Fibroblast of skin of scalp (primary cell): ENCODE measurements at places on chromosomes 7 and 10.

- DNase-seq = no peak
Observed at GRCh38 chr10:53260213-53260612, 487.6 kb upstream of the MBL2 start.

DNA sequence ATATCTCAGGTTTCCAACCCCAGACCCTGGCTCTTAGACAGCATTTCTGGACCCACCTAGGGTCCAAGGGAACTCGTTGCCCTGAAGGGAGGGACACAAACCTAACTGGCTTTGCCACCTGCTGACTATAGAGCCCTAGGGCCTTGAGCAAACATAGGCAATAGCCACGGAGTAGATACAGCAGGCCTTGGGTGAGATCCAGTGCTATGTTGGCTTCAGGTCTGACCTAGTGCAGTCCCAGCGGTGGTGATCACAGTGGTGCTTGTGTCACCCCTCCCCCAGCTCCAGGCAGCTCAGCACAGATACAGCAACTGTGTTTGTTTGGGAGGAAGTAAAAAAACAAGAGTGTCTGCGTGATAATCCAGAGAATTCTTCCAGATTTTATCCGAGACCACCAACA, 9.7 kb upstream of the TNKS2 start:
- no peak for DNase-seq

DNA sequence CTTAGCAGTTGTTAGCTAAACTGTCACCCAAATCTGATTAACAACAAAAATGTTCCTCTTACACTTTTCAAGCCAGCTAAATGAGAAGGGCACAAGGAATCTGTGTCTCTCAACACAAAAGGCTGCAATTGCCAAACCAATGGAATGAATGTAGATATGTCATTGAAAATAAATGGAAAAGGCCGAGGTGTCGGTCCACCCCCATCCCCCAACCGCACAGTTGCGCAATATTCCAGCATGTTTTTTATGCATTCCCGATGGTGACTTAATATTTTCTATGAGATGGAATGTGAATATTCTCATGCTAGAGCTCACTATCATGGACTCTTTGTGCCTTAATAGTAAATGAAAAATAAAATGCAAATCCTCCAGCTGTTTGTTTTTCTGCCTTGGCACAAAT, 181.6 kb upstream of the LRGUK start:
- DNase-seq = peak; percentile 50

GRCh38 chr10:79331709-79332108, 15.6 kb upstream of the PPIF start:
- DNase-seq = peak; percentile 96

- no peak for DNase-seq
Observed at GRCh38 chr10:118980135-118980865, 49.2 kb upstream of the NANOS1 start.

- DNase-seq = no peak
Observed at GRCh38 chr7:3911685-3912084, 610.6 kb downstream of the SDK1 start.

- no peak for DNase-seq
Observed at GRCh38 chr7:41252957-41253356, 449.9 kb downstream of the INHBA start.

DNA sequence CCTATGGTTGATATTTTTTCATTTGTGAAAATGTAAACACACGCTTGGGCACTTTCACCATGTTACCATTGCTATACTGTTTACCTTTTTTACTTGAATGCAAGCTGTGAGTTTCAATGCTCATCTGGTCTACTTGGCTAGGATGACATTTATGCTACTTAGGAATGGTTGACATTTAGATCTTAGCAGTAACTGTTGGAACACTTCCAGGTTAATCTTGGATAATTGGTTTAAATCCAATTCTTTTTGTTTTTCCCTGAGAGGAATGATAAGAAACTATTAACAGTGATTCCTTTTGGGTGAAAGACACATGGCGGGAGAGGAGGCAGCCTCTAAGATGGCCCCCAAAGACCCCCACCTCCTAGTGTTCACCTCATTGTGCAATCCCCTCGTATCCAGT, 51.4 kb upstream of the AMPH start:
- DNase-seq = no peak

DNA sequence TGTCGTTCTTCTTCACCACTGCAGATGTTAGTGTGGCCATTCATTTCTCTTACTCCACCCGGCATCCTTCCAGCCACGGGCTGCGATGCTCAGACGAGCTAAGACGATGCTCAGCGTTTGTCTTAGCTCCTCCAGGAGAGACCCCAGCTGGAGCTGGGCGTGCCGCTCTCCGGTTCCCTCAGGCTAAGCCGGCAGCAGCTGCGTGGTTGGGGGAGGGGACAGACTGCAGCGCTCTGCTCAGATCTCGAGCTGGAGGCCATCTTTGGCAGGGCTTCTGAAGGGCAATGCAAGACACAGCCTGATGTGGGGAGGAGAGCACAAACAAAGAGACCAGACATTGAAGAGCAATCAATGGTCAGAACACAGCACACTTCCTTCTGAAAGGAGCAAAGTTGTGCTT, 4.8 kb downstream of the INA start:
- DNase-seq = no peak

- DNase-seq = no peak
Observed at GRCh38 chr7:138768241-138768640, 29.6 kb upstream of the TMEM213 start.

DNA sequence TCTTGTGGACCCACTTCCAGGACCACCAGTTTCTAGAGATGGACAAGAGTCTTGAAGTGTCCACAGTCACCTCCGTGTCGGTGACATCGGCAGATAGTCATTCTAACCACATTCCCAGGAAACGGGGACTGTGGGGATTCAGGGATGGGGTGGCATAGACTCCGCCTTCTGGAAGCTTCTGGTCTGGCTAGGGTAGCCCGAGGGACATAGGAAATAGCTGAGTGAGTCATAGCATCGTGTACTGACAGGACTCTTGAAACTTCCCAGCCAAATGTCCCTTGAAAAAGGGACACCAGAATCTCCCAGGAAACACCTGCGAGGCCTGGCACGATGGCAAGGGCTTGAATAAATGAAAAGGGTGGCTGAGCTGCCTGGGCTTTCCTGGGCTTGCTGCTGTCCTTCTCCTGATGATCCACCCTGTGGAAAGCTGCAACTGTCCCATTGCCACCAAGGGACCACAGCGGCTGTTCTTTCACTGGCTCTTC, 84.1 kb upstream of the LRRC4 start:
- DNase-seq = peak; percentile 59

- DNase-seq = no peak
Observed at GRCh38 chr7:684416-684815, 42.1 kb upstream of the DNAAF5 start.

DNA sequence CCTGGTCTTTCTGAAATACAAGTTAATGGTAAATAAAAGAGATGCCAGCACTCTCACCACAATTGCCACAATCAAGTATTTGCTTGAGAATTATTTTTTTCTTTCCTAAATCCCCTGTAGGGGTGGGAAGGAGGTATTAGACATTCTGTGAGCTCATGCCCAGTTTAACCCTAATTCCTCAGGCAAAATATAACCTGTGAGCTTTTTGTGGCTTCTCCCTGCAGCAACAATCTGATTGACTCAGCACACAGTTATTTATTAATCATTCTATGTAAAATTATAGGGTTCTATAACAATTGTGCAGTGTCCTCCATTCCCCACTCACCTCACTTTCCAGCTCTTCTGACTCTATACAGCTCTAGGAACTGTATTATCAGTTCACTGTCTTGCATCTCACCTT, 66.3 kb downstream of the GLI3 start:
- peak; percentile 20 for DNase-seq

- no peak for DNase-seq
Observed at GRCh38 chr7:106777674-106778299, 87.3 kb upstream of the PIK3CG start.

DNA sequence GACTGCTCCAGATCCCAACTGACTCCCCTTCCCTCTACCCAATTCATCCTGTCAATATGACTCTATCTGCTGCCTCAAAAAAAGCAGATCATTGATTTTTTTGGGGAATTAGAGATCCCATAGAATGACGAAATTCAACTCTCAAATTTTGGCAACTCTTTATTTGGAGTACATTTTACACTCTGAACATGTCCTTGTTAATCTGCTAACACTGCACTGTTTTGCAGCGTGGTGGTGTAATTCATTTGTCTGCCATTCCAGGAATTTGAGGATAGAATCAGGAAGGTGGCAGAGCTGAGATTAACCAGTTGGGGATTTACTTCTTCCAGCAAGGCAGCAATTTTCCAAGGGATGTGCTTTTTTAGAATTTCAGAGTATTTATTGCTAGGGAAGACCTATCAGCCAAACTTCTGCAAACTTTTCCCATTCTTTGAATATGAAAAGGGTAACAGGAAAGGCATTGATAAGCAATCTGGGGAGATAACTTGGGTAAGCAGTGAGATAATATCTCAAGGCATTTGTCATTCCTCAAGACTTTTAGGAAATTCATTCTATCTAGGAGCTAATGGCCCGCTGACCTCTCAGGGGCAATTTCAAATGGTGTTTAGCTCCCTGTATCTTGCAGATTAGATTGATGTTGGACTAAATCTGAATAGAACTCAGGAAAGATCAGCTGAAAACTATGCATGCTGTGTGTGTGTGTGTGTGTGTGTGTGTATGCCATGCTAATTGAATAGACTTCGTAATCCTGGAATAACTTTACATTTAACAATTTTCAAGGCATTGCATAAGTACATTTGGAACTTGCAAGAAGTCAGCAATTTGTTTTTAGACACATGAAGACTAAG, 9.7 kb downstream of the BAMBI start:
- DNase-seq = no peak

- DNase-seq = no peak
Observed at GRCh38 chr7:42269161-42269560, 32.2 kb upstream of the GLI3 start.

GRCh38 chr10:35505241-35505873, 99.8 kb upstream of the GJD4 start:
- no peak for DNase-seq

DNA sequence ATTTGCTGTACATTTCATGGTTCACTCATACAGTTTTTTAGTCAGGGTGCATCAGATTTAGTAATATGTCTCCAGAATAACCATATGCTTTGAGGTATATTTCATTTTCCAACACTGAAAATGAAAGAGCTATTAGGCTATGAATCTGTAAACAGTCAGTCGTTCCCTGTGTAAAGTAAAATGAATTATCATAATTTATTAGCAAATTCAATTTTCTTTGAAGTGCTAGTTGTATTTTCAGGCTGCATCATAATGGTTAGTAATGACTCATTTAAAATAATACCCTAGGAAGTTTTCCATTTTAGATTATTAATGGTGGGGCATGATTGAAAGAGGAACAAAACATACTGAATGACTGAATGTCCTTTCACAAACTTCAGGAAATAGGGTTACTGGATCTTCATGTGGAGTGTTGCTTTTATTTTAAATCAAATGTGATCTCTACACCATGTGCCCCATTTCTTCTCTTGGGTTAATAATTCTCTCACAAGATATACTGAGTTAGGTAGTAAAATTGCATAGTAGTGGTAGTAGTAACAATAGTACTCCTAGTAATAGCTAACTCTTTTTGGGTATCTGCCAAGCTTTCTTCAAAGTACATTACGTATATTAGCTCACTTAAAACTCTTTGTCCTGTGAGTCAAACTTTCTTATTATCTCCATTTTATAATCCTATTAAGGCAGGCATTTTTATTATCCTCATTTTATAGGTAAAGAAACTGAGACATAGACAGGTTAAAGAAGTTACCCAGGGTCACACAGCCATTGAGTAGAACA, 476.5 kb downstream of the SUGCT start:
- DNase-seq = no peak

DNA sequence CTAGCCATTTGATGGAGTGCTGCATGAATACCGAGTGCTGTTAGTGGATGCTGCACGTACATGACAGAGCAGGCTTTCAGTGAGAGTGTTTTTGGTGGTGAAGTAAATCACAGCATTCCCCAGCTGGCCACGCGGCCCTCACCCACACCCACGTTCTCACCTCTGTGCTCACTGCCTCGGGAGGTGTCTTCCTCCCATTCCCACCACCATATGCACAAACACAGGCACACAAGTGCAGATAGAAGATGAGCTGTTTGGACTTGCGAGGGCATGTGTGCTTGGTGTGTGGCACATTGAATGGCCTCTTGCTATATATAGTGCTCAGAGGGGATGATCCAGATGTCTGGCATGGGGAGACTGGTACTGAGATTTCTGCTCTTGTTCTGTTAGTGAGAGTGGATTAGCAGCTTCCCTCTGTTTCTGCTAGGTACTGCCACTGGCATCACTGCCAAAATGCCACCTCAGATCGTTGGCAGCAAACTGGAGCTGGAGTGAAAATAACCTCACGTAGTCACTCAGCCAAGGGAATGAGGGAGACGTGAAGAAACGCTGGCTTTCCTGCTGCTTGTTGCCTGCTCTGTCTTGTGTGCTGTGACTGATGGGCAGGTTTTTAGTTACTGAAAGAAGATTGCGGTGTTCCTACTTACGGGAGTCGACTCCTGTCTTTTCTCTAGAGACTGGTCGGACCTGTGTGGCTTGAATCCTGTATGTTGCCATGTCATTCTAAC, 19.1 kb downstream of the DNAJB6 start:
- DNase-seq = no peak

DNA sequence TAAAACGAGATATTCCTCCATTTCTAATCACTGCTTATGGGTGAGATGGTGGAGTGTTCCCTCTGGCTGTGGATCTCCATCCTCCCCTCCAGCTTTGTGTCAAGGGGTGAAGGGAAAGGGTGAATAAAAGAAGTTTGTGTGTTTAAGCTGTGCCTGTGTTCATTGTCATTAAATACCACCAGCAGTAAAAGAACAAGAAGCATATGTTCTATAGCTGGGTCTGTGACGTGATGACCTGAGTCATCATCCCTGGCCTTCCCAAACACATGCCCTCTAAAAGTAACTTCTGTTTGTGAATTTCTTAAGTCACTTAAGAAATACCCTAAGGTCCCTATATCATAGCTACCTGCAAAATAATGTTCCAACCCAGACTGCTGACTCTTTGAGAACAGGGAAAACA, 104.9 kb downstream of the PPP1R17 start:
- peak; percentile 6 for DNase-seq

DNA sequence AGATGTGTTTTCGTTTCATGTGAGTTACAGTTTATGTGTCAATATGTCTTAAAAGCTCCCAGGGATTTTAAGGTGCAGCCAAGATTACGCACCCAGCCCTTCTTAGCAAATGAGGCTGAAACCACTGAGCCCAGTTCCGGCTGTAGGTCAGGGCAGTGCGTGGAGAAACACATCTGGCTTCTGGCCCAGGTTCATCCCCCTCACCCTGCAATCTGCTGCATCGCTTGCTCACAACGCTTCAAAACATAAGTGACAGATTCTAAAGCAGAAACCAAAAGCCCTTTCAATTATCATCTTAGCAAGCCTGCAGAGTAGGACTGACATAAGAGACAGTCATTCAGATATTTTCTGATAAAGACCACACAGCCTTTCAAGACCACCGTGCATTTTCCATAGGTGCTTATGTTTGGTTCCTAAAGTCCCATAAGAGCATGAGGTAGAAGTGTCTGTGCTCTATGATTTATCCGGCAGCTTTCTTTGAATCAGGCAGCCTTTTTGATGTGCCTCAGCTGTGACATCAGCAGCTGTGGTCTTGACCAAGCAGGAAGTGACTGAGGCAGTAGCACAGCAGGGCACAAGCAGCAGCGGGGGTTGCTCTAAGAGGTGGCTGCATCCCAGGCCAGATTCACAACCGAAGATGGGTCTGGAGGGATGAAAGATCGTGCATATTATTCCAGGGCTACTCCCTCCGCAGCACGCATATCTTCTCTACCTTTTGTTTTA, 72.1 kb upstream of the LYZL2 start:
- DNase-seq = peak; percentile 71

- no peak for DNase-seq
Observed at GRCh38 chr10:70669732-70670317, 2.5 kb upstream of the ADAMTS14 start.
